Dorsolateral prefrontal cortex (tissue), 122 donors: ENCODE measurements at places on chromosomes 12 and 14.

- no peak for DNase-seq
Measured at GRCh38 chr12:40681148-40681547, 11.1 kb upstream of the CNTN1 start.

DNA sequence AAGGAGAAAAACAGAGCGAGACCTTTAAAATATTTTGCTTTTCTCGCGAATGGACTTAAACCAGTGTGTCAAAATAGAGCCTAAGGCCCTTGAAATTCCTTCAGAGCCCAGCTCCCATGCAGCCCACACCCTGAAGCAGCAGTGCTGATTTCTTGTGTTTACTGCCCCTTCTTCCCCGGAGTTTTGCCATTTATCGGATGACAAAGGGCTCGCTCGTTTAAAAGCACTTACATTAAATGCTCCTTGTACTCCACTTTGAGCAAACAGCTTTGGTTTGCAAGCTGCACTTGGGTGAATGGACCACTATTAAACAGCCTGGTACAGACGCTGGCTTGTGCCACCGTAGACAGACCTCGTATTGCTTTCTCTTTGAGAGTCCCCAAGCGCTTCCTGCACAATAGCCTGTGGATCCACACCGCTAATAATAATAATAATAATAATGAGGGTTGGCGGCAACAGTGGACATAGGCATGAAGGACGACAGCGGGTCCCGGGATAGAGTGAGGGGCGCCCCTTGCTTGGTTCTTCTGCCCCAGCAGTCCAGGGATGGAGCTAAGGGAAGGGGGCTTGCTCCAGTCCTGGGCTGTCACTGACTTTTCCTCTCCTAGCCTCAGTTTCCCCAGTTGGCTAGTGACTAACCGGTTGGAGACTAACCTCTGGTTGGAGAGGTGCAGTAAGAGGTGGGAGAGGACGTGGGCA lies 6.6 kb downstream of the DLK1 start:
- DNase-seq, result no peak

DNA sequence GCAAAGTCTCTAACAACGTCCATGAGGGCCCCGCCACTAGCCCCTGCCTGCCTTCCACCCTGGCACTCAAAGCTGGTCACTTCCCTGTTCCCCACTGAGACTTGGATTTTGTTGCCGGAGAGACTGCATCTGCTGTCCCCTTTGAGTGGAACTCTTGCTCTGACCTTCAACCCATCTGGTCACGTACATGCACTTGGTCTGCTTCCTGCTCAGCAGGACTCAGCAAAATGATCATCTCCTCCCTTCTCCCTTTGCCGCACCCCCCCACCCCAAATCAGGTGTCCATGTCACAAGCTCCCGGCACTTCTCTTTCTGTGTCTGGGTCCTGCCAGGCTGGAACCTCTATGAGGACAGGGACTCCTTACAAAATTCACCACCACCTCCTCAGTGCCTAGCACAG lies 180.9 kb downstream of the CHST11 start:
- no peak for DNase-seq

- DNase-seq, result no peak
Measured at GRCh38 chr12:109460538-109460937, 16.6 kb downstream of the KCTD10 start.

DNA sequence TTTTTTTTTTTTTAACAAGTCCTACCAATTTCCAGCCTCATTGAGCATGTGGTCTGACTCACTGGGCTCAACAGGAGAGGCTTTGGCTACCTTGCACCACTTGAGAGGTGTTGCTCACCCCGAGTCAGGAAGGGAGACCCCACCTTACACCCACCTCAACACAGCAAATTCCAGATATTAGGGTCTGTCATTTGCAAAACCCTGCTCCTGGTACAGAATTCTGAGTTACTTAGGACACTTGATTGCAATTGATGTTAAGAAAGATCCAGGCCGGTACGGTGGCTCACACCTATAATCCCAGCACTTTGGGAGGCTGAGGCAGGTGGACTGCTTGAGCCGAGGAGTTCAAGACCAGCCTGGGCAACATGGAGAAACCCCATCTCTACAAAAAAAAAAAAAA lies 14.1 kb downstream of the DGLUCY start:
- no peak for DNase-seq

DNA sequence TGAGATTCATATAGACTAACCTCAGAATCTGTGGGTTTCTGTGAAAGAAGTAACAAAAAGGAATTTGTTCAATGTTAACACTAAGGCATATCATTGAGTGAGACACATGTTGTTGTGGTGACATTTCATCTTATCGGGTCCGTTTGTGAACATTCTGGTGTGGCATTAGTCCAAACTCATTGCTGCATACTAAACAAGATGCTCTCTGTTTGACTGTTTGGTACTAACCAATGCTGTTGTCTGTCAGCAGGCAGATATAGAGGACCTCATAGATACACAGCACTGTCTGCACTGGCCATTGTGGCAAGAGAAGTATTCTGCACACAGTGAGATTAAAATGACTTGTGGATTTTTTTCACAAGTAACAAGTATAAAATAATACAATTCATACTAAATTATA lies 41.2 kb downstream of the SLC25A21 start:
- no peak for DNase-seq

- DNase-seq, result no peak
Measured at GRCh38 chr14:29521526-29522137, 406.0 kb downstream of the PRKD1 start.

GRCh38 chr12:65525491-65526141 lies 247.1 kb downstream of the MSRB3 start:
- no peak for DNase-seq

DNA sequence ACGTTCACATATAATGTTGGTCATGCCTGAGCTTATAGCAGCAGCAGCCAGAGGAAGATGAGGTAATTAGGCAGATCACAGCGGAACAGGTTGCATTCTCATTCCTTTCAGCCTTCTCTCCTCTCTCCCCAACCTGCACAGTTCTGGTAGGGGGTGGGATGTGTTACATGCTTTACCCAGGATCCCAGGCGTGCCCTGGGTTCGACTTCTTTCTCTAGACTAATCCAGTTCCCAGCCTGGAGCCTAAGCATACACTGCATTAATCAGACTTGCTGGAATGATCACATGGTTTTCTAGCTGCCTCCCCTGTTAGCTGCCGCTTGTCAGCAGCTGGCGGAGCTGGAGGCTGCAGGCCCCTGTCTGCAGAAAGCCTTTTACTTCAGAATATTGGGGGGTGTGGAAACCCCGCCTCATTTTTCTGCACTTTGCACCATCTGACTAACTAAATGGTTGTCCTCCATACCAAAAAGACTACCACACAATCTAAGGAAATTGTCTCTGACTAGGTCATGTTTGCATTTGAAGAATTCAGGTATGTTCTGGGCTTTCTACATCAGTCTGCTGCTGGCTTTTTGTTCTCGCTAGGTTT lies 46.0 kb upstream of the EVL start:
- DNase-seq, result peak; percentile 47

- peak; percentile 76 for DNase-seq
Measured at GRCh38 chr12:111753144-111753881, 13.4 kb upstream of the ALDH2 start.

DNA sequence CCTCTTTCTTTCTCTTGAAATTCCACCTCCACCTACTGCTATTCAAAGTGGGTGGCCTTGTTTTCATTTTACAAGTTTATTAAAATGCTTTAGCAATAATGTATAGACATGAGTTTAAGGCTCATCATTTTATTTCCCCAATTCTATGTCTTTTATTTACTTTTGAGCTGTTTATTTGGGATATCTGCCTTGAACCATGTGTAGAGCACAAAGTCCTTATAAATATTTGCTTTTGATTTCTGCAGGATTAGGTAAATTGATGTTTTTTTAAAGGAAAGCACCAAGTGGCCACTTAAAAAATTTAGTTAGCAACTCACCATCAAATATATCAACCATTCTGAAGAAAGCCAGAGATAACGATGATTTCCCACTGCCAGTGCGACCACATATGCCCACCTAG lies 39.8 kb upstream of the KCNJ8 start:
- no peak for DNase-seq

- DNase-seq, result no peak
Measured at GRCh38 chr12:59716043-59716442, 120.2 kb downstream of the SLC16A7 start.

- DNase-seq, result peak; percentile 54
Measured at GRCh38 chr12:56151672-56152131, 685 bp upstream of the MYL6B start.

DNA sequence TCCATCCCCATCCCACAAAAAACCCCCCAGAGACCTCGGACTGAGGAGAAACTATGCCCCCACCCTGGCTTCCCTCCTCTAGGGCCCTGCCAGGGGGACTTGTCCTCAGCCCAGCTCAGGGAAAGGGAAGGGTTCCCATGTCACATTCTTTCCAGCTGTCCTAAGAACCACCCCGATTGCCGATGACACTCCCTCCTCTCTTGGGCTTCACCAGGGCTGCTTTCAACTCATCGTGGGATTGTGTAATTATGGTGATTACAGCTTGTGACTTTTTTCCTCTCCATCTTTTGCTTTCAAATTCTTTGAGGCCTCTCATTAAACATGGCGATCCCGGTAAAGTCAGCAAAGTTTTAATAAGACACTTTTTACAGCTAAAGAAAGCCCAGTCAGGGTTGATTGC lies 344.0 kb downstream of the DPF3 start:
- DNase-seq, result no peak

DNA sequence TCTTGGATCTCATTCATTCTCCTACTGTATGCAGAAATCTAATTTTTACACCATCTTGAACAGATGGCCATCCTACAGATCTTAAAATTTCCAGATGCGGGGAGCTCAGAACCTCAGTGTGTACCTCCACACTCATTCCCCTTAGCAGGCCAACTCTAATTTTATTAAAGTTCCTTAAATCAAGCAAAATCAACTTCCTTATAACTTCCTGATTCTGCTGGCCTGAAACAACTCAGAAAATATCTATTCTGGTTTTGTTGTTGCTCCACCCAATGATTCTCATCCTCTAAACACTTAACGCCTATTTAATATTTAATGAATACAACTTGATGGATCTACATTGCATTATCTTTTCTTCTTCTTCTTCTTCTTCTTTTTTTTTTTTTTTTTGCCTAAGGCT lies 3.1 kb downstream of the EMP1 start:
- no peak for DNase-seq

GRCh38 chr12:114140576-114140975 lies 174.5 kb upstream of the RBM19 start:
- no peak for DNase-seq

DNA sequence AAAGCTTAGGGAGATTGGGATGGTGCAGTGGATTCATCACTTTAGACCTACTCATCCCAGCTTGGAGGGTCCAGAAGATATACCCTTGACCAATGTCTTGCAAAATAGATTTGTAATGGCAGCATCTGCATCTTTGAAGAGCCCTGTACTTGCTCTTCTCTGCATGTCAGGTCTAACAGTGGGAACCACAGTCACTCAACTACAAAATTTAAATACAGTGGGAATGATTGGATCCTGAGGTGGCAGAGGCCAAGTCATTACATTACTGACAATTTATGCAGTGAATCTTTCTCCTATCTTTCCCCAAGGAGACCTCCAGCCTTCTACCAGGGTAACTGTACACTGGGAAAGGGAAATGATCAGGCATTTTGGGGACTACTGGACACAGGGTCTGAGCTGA lies 8.2 kb upstream of the RNASE9 start:
- DNase-seq, result no peak

DNA sequence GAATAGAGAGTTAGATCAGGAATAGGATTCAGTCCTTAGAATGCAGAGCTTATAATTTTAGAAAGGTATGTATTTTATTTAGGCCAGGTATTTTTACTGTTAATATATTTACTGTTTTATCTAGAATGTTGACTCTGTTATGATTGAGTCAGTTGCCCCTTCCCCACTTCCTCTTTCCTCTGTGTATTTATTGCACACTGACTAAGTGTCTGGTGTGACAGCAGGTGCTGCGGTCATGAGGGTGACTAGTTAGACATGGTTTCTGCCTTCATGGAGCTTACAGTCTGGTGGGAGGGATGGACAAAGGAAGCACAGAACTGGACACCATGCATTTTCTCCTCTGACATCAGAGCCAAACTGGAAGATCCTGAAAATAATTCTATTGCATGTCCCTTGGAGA lies 159.8 kb downstream of the CACNA1C start:
- DNase-seq, result no peak

- DNase-seq, result no peak
Measured at GRCh38 chr14:74089251-74090020, 4.7 kb downstream of the LIN52 start.

GRCh38 chr12:4270016-4270830 lies 3.3 kb upstream of the CCND2 start:
- DNase-seq, result no peak

GRCh38 chr12:5485454-5485853 lies 53.5 kb downstream of the NTF3 start:
- DNase-seq, result no peak

DNA sequence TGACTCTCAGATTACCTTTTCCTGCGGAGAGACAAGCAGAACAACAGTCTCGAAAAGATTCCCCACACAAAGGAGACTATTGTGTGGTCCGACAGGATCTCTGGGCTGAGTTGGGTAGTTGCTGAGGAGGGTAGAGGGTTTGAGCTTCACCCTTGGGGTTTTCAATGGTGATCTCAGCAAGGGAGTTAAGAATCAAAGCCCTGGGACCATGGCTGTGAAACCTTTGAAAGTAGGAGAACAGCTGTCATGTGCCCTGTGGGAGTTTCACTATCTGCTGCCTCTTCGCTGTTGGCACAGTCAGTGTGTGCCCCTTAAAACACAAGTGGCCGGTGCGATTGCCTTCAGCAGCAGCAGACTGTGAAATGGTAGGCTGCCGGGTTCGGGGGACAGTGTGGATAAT lies 14.2 kb upstream of the PLEK2 start:
- DNase-seq, result no peak

DNA sequence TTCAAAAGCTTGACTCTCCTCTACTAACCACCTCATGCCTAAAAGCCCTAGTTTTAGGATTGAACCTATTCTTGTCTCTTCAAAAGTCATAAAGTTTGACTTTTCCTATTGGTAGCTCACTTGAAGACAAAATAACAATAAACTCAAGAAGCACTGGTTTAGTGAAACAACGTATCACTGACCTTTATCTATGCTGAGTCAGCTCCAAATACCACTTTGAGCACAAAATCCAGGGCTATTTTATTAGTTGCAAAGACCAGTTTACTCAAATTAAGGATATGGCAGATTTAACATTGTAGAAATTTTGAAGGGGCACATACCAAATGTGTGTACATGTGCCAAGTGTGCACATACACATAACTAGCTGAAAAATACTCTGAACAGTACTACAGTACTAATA lies 45.0 kb downstream of the PIK3C2G start:
- no peak for DNase-seq

DNA sequence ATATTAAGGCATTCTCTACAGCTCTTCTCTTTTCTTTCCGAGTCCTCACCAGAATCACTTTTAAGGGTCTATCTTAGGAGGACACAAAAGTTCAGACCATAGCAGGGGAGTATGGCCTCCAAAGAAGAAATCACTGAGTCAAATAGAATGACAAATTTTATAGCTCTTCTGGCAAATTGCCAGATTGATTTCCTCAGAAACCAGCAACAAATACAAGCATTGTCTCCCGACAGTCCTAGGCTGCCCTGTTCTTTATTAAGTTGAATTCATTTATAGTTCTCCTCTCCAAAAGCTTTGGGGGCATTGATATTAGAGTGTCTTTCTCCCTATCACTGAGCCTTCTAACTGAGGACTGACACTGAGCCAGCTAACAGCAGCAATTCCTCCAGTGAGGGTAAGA lies 156.4 kb upstream of the FRMD6 start:
- no peak for DNase-seq

GRCh38 chr14:28323366-28323765 lies 443.2 kb upstream of the FOXG1 start:
- DNase-seq, result no peak

GRCh38 chr12:59317598-59317997 lies 278.2 kb upstream of the SLC16A7 start:
- DNase-seq, result no peak
